ENCODE measurements at places on chromosomes 13 and 19.

DNA sequence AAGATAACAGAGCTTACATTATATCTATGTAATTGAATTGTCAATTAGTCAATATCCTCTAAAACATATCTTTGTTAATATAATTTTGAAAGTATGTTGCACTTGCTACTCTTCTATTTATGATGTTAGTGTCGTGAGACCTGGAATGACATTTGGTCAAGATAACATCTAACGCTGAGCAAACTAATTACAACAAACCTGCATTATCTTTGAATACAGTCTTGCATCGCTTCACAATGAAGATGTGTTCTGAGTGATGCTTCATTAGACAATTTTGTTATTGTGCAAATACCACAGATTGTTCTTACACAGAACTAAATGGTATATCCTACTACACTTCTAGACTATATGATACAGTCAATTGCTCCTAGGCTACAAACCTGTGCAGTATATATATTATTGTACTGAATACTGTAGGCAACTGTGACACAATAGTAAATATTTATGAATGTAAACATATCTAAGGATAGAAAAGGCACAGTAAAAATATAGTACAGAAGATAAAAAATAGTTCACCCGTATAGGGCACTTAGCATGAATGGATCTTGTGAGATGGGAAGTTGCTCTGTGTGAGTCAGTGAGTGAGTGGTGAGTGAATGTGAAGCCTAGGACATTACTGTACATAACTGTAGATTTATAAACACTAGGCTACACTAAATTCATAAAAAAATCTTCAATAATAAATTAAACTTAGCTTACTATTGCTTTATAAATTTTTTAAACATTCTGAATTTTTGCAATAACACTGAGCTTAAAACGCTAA is 1773.8 kb downstream of the PCDH9 start:
- DNase-seq, result no peak

DNA sequence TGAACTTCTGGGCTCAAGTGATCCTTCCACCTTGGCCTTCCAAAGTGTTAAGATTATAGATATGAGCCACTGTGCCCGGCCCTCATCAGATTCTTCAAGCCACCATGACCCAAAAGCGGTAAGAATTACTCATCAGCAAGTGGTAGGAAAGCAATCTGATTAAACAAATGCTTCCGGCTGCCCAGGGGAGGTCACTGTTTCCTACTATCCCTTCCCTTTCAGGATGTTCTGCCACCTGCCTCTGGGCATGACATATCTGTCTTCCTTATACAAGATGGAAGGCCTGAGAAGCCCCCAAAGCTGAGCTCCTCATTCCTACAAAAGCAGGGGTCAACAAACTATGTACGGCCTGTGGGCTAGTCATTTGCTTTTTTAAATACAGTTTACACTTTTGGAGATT is 7.0 kb downstream of the ABHD8 start:
- DNase-seq, result no peak

DNA sequence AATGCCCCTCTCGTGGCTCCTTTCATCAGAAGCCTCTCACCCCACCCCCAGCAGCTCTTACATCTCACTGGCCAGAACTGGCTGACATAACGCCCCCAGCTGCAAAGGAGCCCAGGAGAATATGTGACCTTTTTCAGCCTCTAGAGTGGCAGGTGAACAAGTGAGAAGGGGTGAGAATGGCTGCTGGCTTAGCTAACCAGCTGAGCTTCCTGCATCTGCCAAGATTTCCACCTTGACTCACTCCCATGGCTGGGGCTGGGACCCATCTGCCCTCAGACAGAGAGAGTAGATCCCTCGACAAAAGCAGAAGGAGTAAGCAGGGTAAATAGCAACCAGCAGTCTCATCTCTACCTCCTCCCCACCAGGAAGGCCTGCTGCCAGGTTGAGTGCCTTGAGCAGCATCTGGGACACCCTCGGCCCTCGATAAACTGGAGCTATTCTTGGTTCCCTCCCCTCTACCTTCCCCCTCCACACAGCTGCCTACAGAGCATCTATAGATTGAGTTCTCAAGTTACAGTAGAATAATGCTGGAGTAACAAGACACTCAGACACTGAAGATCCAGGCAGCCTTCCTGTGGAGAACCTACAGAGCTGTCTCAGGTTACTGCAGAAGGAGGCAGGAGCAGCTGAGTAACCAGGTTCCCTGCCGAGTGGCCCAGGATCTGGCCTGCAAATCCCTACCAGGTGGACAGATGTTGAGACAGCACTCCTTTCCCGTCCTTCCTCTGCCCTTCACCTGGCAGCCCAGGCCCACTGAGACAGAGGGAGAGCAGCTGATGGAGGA is 15.5 kb downstream of the KASH5 start:
- no peak for DNase-seq

DNA sequence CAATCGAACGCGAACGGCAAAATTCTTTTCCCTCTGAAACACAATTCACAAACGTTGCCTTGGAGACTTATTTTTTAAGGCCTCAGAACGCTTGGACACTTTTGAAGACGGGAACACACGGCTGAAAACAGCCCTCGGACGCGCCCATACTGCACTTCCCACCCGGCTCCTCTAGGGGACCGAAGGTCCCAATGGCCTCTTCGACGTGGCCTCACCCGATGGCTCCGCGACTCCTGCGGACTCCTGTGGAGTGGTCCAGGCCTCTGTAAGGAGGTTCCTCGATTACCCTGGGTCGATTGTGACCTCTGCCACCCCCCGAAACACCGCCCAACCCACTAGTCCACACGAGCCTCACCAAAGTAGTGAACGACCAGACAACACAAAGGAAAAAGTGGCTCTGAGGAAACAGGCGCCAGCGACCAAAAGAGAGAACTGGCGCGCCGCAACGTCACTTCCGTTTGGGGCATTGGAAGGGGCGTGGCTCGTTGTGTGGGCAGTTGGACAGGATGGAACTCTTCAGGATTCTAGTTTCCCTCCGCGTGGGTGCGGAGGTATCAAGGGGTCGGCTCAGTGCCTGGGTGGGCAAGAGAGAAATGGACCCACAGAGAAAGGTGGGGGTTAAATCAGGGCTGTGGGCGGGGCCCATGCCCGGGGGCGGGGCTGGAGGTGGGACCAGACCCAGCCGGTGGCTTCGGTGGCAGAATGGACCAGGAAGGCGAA is at the start of gene ZNF560:
Gene ZNF560 (minus strand): TSS at position 434 of the 720 bp plus-strand sequence. CDS start 23,303 bp downstream, outside the sequence.
- no peak for DNase-seq

DNA sequence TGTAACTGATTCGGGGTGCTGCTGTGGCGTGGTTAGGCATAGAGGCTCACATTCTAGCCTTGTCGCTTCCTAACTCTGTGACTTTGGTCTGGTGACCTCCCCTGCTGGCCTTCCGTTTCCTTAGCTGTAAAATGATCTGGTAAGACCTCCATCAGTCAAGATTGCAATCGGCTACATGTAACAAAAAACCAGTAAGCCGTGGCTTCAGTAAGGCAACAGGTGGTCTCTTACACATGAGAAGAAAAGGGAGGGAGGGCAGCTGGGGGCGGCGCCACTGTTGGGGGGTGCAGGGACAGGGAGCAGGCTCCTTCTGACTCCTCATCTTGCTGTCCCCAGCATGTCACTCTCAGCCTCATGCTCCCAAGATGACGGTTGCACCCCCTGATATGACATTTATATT is 148.0 kb downstream of the SIPA1L3 start:
- DNase-seq, result no peak

DNA sequence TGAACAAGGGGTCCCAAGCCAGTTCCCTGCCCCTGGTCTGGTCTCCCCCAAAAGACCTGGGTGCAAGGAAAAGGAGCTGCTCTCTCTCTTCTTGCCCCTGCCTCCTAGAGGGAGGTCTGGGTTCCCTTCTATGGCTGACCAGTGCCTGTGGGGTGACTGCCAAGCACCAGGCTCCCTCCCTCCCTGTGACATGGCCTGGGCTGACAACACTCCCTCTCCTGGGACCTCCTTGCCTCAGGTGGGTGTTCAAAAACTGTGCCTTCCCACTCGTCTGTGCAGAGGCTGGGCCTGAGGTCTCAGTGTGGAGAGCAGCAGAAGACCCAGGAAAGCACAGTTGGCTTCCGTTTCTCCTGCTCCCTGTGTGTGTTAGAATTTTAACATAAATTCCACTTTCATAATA is 4.7 kb downstream of the ZNF446 start:
- DNase-seq, result no peak

- DNase-seq, result no peak
These were observed 792.6 kb upstream of the GPC6 start for GRCh38 chr13:92433963-92434362.

- no peak for DNase-seq
These were observed 2.4 kb downstream of the TIMM13 start for GRCh38 chr19:2424686-2425621.

DNA sequence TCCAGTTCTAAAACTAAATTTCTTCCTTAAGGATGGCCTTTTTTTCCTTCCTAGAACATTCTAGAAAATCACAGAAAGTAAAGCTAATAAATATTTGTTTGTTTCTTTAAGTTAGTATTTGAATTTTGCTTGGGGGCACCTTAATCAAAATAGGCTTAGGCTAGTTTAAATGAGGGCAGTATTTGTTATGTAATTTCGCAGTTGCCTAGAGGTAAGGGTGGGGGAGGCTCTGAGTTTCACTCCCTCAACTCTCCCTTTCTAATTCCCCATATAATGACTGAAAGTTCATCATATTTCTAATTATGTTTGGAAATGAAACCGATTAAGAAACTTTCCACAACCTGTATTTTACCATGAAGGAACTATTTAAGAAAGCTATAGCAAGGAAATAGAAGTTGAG is 40.6 kb downstream of the PCDH17 start:
- no peak for DNase-seq

GRCh38 chr19:2266183-2266993 is 10.2 kb upstream of the JSRP1 start:
- no peak for DNase-seq

Data from stimulated activated CD8-positive, alpha-beta memory T cell treated with anti-CD3 and anti-CD28 coated beads, Interleukin-4, amount 100 ng/mL, for 24 hours (primary cell).